Activated CD4-positive, CD25-positive, alpha-beta regulatory T cell (primary cell): ENCODE measurements at places on chromosomes 2 and 18.

DNA sequence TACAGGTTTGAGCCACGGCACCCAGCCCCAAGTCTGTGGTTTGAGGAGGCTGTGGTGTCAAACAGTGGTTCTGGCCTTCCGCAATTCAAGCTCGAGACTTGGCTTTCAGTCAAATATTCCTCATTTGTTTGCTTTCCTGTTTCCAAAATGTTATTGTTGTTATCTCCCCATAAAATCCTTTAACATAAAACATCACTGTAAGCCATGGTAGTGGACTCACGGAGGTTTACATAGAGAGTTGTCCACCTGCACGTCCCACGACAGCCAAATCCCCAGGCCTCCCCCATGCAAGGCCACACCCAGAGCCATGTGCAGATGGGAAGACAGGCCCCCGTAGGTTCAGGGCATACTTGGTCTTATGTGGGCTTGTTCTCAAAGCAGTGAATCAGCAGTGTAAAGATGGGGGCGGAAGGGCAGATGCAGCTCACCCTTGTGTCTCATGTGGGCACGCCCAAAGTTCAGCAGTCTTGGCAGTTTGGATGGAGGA is 18.9 kb upstream of the ST3GAL5 start:
- DNase-seq = no peak

DNA sequence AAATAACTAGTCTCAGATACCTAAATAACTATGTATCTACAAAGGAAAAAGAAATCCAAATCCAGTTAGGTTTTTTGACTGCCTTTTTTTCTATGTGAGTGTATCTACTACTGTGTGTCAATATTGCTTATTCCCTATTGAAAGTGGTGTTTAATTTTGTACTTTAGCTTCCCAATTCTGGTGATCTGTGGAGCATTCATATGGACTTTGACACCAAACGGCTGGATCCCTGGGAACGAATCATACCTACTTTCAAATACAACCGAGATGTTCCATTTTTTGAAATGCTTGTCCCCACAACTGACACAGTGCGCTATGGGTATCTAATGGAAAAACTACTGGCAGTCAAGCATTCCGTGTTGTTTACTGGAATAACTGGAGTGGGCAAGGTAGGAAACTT is 152.8 kb downstream of the DNAH6 start:
- no peak for DNase-seq

DNA sequence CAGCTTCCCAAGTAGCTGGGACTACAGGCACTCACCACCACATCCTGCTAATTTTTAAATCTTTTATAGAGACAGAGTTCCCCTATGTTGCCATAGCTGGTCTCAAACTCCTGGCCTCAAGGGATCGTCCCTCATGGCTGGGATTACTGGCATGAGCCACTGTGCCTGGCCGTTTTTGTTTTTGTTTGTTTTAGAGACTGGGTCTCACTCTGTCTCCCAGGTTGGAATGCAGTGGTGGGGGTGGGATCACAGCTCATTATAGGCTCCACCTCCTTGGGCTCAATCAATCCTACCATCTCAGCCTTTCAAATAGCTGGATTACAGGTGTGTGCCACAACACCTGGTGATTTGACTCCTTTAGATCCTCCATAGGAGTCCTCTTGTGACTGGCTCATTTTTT is 19.5 kb upstream of the ZDBF2 start:
- no peak for DNase-seq

- DNase-seq = no peak
Observed at GRCh38 chr2:158113741-158114295, 12.1 kb downstream of the UPP2 start.

GRCh38 chr2:130826821-130827501 is 9.8 kb upstream of the ARHGEF4 start:
- no peak for DNase-seq

DNA sequence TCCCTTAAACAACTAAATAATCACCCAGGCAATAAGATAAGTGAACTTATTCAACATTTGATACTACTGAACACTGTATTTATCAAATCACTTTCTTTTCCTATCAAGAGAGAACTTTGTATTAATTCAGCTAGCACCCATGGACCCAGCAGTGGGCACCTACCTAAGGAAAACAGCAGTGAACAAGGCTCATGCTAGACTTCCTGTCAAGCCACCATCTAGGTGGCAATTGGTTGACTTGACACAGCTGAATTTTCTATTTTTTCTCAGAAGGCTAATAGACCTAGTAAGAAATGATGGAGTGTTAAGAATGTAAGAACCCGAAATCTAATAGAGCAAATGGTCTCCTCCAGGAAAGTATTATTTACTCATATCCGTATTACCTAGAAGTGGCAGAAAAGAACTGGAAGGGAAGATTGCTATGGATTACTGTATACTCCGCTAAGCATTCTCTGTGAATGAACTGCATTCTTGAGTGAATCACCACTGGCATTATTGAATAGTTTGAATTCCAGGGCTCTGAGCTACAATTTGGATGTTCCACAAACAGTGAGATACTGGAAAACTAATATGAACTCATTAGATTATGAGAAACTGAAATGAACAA is 988.2 kb upstream of the CDH2 start:
- DNase-seq = no peak

DNA sequence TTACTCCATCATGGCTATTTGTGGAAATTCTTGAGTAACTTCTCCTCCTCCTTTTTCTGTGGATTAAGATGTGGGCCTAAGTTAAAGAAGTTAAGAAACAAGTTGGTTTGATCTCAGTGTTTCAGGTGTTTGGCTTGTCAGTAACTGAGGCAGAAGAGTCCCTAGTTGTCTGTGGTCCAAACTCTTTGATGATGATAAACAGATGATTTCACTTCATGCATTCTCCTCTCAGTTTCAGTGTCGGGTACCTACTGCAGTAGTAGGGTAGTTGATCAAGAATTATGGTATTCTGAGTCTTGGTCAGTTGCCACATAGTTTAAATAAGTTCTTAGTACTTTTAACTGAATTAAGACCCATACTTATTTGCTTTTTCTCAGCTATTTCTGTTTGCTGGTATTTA is 85.6 kb downstream of the NCOA1 start:
- no peak for DNase-seq

GRCh38 chr2:201890453-201890852 is 84.1 kb downstream of the CDK15 start:
- no peak for DNase-seq

DNA sequence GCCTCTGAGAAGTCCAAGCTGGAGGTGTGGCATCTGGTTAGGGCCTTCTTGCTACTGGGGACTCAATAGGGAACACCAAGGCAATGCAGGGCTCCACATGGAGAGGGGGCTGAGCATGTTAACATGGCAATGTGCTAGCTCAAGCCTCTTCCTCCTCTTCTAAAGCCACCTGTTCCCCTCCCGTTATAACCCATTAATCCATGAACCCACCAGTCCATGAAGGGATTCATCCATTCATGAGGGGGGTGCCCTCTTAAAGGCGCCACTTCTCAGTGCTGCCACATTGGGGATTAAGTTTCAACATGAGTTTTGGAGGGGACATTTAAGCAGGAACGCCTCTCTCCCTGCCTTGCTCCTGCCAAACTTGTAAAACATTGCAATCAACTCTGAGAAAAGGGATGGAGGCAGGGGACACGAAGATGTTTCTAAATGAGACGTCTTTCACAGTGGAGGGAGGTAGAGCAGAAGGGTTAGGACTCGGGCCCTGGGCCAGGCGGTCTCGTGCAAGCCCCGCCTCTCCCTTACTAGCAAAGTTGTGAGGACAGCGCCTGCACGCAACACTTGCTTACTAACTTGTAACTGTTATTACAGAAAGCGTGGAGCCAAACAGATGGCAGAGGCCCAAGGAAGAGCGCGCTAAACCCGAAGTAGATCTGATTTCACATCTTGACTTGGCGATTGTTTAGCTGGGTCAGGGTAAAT is 118.2 kb upstream of the ZNF516 start:
- no peak for DNase-seq
